ENCODE measurements at places on chromosomes 11 and 22. TPM values are rescaled to one million over a fixed set of nuclear protein-coding genes. Genes with fewer than 3 reads are reported as not detected.

GRCh38 chr11:62020661-62021060, 53.2 kb upstream of the FTH1 start:
- no peak for DNase-seq

The RNASEH2C gene
- 50.1 TPM for total RNA-seq

- no peak for DNase-seq
Measured at GRCh38 chr11:105696000-105696399, 86.1 kb downstream of the GRIA4 start.

The POU2AF1 gene
- total RNA-seq: not detected

DNA sequence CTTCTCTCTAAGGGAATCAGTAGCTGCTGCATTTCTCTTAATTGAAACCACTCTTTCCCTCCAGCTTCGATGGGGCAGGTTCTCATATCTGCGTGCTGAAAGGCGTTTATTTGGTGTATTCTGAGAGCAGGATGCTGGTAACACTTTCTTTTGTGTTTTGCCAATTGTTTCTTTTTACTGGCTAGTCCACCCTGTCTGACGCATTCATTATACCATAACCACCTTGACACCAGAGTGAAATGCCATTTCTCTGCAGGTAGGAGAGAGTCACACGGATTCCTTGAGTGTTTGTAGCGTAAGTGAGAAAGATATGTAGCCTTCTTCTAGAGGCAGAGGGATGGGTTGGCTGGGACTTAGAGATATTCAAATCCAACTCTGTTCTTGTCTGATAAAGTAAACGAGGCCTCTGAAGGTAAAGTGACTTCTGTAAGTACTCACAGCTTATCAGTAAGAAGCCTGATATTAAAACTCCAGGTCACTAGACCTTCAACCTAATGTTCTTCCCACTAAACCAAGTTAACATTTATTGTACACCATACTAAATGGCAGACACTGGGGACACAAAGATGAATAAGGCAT, 21.4 kb downstream of the CD44 start:
- DNase-seq: no peak

DNA sequence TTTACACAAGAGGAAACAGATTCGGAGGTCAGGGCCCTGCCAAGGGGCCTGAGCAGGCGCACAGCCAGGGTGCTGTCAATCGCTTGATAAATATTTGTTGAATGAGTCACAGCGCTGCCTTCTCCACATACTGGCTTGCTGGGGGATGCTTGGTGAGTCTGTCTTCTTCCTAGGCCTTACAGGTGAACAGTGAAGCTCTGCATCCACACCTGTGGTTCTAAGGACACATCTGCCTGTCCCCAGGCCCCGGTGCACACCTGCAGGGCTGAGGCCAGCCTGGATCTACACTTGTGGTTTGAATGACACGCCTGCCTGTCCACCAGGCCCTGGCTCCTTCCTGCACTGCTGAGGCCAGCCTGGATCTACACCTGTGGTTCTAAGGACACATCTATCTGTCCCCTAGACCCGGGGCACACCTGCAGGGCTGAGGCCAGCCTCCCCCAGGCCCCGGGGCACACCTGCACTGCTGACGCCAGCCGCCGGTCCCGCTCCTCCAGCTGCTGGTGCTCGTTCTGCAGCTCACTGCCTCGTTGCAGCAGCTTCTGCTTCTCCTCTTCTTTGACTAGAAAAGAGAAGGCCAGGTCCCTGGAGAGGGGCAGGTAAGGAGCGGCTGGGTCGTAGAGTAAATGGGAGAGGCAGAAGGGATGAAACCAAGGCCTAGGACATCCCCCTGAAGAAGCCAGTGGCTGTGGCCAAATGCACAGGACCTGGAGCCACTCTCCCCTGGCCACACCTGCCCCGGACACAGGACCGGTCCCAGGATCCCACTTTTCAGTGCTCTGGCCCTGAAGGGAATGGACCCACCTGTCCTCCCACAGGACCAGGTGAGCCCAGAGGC, 124.6 kb downstream of the PHF21B start:
- DNase-seq: no peak

The AIFM3 gene
- total RNA-seq: 1.5 TPM

GRCh38 chr11:101211407-101211975, 81.9 kb upstream of the PGR start:
- DNase-seq: no peak

DNA sequence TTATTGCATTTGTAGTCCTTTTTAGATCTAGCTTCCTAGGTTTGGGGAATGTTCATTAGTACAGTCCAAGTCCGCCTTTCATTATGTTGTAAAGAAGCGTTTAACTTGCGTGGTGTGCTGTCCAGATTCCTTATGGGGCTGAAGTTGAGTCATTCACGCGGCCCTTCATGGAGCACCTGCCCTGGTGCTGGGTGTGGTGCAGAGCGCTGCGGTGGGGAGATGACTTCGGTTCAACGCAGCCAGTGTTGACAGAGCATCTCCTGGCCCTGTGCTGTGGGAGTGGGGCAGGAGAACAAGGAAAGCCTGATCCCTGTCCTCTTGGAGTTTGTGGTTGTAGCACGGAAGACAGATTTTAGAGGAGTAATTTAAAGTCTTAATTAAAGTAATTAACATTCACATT, 152.0 kb downstream of the TBC1D22A start:
- DNase-seq: no peak

All from kidney epithelial cell (primary cell).